ENCODE measurements at places on chromosomes 11 and 22.

DNA sequence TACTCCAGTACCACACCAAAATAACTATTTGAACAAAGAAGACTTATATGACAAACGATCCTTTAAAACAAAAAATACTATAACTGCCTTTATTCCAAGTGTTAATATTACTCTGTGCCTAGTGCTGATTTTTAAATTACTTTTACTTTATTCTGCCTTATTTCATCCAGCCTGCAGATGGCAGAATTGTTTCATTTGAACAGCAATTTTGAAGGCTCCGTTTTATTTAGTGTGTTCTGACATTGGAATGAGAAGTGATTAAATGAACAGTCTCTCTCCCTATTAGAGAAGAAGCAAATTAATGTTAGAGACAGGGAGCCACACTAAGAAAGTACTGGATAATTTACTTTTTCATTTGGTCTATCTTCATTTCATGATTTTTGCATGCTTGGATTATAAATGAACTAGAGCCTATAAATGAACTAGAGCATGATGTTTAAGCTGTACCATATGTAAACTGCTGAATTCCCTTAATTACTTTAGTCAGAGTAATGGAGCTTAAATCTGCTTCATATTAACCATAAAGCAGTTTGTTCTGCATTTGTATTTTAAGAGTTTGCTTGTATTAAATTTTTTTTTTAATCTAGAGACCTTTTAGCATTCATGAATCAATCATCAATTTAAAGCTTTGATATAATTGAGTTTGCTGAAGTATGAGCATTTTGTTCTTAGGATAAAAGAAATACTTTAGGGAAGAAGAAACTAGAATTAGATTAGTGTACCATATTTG is 9.8 kb downstream of the PDHX start:
- DNase-seq, result peak; percentile 41

GRCh38 chr11:101487775-101488174 is 96.0 kb downstream of the TRPC6 start:
- no peak for DNase-seq

DNA sequence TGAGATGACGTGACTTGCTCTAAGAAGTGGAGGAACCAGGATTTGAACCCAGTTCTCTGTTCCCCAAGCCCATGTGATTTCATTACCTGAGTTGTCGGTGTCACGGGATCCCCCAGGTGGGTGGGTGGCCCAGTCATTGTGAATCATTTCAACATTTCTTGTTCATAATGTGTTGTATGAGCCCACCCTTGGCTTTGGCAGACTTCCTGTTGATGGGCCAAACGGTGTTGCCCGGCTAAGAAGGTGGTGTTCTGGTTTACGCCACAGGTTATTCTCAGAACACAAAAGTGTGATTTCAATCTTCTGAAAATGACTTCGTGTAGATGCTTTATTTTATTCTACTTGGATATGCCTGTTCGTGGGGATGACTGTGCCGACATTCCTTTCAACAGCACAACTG is 21.6 kb upstream of the ST14 start:
- DNase-seq, result no peak

DNA sequence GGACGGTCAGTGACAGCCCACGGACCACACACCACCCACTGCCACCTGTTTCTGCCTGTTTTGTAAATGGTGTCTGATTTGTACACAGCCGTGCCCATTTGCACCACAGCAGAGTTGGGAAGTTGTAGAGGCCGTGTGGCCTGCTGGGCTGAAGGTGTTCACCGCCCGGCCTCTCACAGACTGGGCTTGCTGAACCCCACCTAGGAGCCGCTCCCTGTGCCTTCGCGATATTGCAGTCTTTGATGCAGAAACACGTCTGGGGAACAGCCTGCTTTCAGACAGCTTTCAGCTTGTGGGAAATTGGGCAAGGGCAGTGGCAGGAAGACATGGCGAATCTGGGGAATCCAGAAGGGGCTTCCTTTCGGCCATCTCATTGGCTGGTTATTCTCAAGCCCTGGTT is 9.8 kb upstream of the GRAMD4 start:
- DNase-seq, result no peak

DNA sequence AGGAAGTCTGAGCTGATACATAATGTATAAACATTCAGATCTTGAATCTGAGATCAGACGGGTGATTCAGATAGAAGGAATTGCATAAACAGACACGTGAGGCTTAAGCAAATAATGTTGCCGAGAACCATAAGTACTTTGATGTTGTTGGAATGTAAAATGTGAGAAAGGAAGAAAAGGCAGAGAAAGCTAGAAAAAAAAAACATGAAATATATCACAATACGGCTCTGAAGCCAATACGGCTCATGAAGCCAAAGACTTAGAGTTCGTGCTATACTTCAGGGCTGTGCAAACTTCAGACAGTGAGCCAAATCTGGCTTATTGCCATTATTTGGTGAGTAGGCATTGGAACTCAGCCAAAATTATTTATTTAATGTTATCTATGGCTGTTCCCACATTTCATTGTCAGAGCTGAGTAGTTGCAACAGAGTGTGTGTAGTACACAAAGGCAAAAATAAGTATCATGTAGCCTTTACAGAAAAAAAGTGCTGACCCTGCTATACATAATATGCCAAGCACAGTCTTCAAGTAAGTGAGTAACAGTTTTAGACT is 673.3 kb downstream of the CNTN5 start:
- DNase-seq, result no peak

- no peak for DNase-seq
Measured at GRCh38 chr11:61076506-61077304, 25.6 kb upstream of the CD5 start.

DNA sequence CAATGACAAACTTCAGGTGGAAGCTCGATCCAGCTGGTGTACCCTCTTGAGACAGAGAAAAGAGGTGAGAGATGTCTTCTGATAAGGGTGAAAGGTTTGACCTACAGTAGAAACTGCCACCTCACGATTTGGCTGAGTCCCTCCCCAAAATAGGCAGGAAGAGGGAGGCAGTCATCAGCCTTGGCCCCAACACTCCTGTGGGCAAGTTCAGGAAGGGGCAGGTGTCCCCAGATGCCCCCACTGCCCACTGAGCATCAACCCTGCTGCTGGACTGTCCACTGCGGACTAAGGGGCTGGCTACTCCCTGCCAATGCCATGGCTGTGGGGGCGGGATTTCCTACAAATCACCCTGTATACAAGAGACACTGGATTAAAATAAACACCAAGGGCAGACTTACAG is 441.4 kb downstream of the BUD13 start:
- DNase-seq, result no peak

DNA sequence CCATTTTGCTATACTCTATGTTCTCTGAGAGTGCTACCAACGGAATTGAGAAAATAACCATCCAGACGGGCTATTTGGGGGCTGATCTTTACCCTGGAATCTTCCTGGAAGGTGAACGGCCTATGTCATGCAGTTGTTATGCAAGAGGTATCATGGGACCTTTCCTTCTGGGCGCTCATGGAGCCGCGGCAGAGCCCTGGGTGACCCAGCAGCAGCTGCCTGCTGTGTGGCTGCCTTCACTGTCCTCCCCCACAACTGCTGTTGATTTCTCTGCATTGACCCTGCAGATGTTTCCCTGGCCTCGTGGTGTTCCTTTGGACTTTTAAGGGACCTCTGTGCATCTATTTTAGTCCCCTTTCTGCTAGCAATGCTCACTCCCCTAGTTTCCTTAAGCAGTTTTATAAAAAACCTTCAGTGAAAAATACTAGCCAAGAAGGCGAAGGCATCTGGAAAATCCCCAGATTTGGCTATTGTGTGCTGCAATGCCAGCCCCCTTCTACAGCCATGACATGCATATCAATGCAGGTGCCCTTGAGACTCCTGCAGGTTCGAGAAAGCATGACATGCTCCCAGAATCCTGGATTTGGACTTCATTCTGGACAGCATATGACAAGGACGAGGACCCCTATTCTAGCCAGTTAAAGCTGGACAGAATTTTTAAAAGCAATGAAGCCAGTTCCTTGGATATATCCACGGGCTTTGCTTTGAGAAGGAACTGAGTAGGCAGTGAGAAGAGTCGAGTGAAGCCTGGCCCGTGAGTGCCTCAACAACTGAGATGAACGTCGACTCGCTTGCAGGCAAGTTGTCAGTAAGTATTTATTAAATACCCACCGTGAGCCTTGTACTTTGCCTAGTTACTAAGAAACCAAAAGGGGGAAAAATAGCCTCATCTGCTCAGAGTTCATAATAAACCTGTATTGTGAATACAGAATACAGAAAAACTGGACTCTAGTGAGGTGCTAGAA is at the start of gene SLC25A18:
Gene SLC25A18, plus strand, starts transcription at position 593 of the 965 bp plus-strand sequence. CDS start 16,447 bp downstream, outside the sequence.
- no peak for DNase-seq

- DNase-seq, result no peak
Measured at GRCh38 chr22:37054600-37055365, 3.2 kb downstream of the KCTD17 start.

DNA sequence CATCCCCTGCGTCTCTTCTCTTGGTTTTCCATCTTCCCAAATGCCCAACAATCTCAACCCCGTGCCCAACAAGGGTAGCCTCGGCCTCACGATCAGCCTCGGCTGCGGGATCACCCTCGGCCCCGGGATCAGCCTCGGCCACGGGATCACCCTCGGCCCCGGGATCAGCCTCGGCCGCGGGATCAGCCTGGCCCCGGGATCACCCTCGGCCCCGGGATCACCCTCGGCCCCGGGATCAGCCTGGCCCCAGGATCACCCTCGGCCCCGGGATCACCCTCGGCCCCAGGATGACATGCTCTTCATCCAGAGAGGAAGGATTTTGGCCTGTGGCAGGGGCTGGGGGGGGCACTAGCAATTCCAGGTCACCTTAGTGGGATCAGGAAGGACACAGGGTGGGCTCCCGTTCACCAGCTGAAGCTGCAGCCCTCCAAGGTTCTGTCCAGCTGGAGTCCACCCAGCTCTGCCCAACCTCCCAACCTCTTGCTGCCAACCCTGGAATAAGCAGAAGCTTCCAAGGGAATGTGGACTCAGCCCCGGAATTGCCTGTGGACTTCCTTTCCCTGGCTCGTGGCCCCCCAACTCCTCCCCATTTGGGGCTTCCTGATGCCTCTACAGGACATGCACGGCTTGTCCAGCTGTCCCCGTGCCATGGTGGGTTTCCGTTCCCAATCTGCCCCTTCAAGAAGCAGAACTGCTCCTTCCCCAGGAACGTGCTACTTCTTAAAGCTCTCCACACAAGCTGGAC is 6.2 kb downstream of the ALG12 start:
- DNase-seq, result no peak

DNA sequence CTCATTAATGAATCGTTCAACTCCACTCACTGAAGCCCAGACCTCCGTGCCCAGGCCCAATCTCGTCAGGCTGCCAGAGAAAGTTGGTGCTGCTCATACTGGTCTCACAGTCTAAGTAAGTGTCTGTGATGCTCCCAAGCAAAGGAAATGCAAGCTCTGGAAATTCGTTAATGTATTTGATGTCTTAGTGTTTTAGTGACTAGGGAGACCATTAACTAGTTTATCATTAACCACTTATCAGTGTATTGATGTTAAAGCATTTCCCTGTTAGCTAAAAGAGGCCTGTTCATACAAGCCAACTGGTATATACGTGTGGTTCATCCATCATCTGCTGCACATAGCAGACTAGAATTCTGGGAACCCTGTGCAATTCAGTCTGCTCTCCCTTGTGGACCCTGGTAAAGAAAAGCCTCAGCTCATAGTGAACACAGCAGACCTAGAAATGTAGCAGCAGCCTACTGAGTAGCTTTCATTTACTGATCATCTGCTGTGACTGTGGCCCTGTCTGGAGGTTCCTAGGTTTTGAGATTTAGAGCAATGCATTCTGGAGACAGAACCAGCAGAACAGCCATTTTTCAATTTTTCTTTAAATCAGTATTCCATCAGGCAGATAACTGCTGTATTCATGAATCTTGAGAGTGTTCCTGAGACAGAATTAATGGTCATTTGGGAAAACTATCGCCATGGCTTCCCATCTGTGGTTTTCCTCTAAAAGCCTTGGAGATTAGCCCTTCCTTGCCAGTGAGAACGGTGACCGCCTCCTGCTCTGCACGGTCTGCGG is 15.7 kb upstream of the AIFM3 start:
- no peak for DNase-seq

GRCh38 chr11:134372961-134373360 is 39.1 kb downstream of the B3GAT1 start:
- no peak for DNase-seq

DNA sequence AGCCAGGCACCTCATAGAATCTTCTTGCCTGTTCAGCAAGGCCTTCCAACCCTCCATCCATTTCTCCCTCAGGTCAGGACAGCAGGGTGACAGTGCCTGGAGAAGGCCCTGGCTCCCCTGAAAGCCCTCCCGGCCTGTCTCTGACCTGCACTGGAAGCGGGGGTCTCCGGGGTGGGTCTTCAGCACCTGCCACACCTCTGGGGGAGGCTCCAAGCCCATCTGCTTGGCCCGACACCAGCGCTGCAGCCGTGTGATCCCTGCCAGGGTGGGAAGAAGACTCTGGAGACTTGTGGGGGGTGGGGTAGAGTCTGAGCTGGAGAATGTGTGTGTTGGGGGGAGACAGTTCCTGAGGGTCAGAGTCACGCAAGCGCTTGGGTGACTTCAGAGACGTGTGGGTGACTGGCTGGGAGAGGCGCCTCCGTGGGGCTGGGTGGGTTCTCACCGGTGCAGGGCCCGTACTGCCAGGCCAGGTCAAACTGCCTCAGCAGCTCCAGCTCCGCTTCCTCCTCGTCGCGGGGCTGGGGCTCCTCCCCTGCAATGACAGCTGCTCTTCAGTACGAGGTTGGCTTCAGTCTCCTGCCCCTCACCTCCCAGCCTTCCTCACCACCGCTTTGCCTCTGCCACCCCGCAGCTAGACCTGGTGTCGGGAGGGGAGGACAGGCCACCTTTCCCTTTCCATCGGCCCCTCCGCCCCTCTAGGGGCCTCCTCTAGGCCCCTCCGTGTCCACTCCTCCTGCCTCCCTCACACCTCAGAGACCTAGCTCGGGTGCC is 615 bp downstream of the POLD4 start:
- DNase-seq, result peak; percentile 78

DNA sequence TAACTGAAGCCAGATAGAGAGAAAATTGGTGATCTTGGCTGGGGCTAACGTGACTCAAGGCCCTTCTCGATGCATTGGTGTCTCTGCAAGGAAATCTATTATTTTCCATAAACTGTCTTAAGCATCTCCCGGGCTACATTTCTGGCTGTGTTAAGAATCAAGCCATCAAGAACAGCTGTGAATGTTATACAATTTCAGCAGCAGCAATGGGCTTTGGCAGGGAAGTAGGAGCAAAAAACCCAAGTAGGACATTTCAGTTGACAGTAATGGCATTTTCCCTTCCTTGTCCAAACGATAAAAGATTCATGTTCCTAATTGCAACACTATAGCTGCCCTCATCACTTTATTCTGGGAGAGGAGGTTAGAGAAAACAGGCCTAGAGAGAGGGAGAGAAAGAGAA is 335.0 kb downstream of the CADM1 start:
- no peak for DNase-seq

DNA sequence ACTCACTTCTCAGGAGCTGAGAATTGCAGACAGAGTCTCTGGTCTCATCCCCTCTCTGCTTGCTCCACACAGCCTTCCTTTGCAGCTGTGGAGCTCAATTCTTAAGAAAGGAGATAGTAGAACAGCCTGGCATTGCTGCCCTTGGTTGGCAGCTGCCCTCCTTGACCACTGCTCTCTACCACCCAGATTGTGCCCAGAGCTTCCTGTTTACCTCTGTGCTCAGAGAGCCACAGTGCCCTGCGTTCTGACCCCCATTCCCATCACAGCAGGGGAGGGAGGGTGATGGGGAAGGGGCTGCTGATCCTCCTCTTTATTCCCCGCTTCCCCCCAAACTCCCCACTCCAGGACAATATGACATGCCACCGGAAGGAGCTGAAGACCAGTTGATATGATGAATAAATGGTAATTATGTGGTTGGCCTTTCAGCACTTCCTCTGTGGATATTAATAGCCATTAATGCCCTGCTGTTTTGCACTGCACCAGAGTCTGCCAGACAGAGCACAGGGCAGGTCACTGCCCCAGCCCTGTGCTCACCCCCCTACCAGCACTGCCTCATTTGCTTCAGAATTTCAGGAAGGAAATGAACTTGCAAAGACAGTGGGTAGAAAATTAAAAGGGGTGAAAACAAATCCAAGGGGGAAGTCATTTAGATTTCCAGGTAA is 426.8 kb upstream of the CADM1 start:
- no peak for DNase-seq

Data from activated CD8-positive, alpha-beta T cell treated with anti-CD3 and anti-CD28 coated beads, Interleukin-2, amount 10 ng/mL, durations not matched to agents 7 days and 5 days (primary cell).